ENCODE measurements at places on chromosomes 7 and 10. TPM values are rescaled to one million over a fixed set of nuclear protein-coding genes. Genes with fewer than 3 reads are reported as not detected.

The MKX gene
- total RNA-seq = 0.90 TPM

The FGF8 gene
- total RNA-seq = not detected

DNA sequence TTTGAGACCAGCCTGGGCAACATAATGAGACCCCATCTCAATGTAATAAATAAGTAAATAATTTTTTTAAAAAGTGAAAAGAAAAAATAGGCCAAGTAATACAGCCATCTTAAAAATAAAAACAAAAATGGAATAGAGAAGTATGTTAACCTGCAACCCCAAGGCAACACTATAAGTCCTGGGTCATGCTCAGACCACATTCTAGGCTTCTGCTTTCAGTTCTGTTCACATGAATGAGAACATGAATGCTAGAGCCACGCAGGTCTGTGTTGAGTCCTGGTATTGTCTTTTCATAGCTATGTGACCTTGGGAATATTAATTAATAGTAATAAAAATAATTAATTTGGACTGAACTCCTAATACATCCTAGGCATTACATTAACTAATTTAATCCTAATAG is 284.0 kb downstream of the AUTS2 start:
- no peak overlapping the region for H3K27ac ChIP-seq
- no peak for DNase-seq
- H3K4me3 ChIP-seq = no peak overlapping the region
- H3K36me3 ChIP-seq = no peaks in the 10 kb centered on the region
- H3K4me1 ChIP-seq = no peaks in the 10 kb centered on the region
- H3K27me3 ChIP-seq = no peaks in the 10 kb centered on the region

GRCh38 chr10:18043148-18044006 is 91.7 kb downstream of the SLC39A12 start:
- no peak for DNase-seq
- no peak overlapping the region for H3K27ac ChIP-seq
- no peak overlapping the region for H3K4me3 ChIP-seq
- no peaks in the 10 kb centered on the region for H3K27me3 ChIP-seq

DNA sequence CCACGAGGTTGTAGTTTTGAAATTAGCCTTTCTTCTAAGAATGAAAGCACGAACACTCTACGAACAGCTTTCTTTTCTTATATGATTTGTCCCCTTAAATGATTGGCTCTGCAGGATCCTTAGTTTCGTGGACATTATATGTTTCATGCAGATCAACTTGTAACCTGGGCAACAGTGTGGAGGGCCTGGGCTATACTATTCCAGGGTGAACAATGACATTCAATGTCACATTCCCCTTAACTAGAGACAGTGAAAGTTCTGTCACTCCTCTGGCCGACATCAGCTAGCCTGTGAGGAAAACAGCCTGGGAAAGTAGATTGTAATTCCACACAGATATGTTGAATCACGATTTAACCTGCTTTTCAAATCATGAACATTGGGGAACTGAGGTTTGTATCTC is 23.4 kb downstream of the TAS2R16 start:
- no peak for DNase-seq
- no peaks in the 10 kb centered on the region for H3K36me3 ChIP-seq
- H3K4me1 ChIP-seq = no peaks in the 10 kb centered on the region
- no peak overlapping the region for H3K27ac ChIP-seq

The WNT8B gene
- total RNA-seq = not detected

DNA sequence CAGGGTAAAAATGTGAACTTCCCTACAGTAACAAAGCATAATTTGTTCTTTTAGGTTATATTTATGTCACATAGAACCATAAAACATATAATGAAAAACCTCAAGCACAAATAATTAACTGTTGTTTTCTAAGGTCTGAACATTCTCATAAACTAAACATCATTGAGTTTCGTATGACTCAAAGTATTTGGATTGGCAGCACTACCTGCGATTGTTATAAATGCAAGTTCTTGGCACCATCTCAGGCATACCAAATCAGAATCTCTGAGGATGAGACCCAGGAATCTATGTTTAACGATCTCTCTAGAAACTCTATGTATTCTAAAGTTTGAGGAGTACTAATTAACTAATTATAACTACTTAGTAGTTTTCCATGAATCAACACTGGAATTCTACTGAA is 22.5 kb downstream of the ORC5 start:
- H3K27me3 ChIP-seq = no peaks in the 10 kb centered on the region
- H3K36me3 ChIP-seq = no peaks in the 10 kb centered on the region
- H3K4me1 ChIP-seq = no peaks in the 10 kb centered on the region
- DNase-seq = no peak
- H3K27ac ChIP-seq = no peak overlapping the region
- no peak overlapping the region for H3K4me3 ChIP-seq

DNA sequence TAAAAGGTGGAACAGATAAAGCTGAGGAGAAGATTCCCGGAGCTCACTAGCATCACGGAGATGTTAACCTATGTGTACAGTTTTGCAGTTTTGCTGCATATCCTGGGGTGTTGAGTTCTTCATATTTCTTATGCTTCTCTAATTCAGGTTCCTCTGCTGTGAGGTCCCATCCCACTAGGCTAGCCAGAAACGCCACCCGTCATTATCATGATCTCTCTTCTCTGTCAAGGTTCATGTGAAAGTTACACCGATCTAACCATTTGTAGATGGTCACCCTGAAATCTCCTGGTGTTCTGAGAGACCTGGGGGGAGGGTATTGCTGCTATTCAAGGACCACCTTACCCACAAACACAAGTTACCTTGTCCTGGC is 136.3 kb downstream of the CCDC71L start:
- no peaks in the 10 kb centered on the region for H3K4me1 ChIP-seq
- no peak overlapping the region for H3K27ac ChIP-seq
- DNase-seq = no peak
- H3K36me3 ChIP-seq = no peaks in the 10 kb centered on the region

The IDI2 gene
- not detected for total RNA-seq

DNA sequence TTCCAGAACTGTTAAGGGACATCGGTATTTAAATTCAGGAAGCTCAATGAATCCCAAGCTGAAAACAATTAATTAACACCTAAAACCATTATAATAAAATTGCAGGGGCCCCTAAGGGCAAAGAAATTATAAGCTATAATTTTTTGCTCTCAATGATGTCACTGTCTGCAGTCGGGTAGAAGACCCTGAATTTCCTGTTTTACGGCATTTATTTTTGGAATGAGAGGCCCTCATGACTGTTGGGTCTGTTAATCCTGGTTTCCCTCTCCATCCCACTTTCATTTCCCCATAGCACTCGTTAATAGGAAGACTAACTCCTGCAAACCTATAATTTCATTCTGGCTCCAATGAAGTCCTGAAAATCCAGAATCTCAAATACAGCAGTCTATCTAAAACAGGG is 25.8 kb upstream of the GPR37 start:
- H3K27ac ChIP-seq = no peak overlapping the region
- no peaks in the 10 kb centered on the region for H3K27me3 ChIP-seq
- no peaks in the 10 kb centered on the region for H3K36me3 ChIP-seq
- no peak overlapping the region for H3K4me3 ChIP-seq

- no peaks in the 10 kb centered on the region for H3K36me3 ChIP-seq
- no peak overlapping the region for H3K4me3 ChIP-seq
Measured at GRCh38 chr10:26274391-26274790, 57.8 kb downstream of the GAD2 start.

- peaks cover 3% of the 10 kb centered on the region for H3K4me1 ChIP-seq
- no peaks in the 10 kb centered on the region for H3K36me3 ChIP-seq
Measured at GRCh38 chr7:44277851-44278250, 47.5 kb downstream of the CAMK2B start.

GRCh38 chr10:43230101-43230908 is 36.6 kb downstream of the RASGEF1A start:
- H3K4me3 ChIP-seq = no peak overlapping the region
- no peaks in the 10 kb centered on the region for H3K36me3 ChIP-seq
- no peak overlapping the region for H3K27ac ChIP-seq

The LRIT1 gene
- total RNA-seq = not detected

DNA sequence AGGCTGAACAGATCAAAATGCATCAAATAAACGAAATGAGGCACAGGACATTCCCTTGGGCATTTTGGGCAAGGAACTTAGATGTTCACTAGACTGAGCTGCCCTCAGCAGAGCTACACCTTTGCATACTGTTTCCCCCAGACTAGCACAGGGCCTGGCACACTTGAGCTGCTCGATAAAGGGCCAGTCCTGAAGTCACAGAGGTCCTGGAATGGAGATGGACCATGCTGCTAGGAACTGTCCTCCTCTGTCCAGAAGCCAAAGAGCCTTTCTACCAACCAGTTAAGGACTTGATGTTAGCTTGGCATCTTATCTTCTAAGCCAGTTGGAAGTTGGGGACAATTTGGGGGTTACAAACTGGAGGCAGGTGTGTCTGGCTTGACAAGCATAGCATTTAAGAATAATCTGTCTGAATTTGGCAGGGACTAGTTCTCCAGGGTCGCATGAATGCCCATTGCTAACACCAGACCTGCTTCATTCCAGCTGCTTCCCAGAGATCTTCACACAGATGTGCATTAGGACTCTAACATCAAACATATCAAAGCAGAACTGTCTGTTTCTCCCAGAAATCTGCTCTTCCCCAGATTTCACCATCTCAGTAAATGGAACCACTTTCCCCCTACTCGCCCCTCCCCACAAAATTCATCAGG is 152.2 kb upstream of the PDE1C start:
- DNase-seq = no peak
- H3K4me3 ChIP-seq = no peak overlapping the region
- no peaks in the 10 kb centered on the region for H3K36me3 ChIP-seq
- no peaks in the 10 kb centered on the region for H3K27me3 ChIP-seq

- H3K27ac ChIP-seq = no peak overlapping the region
- H3K4me1 ChIP-seq = no peaks in the 10 kb centered on the region
- H3K36me3 ChIP-seq = no peaks in the 10 kb centered on the region
- DNase-seq = no peak
- no peak overlapping the region for H3K4me3 ChIP-seq
Measured at GRCh38 chr7:14637968-14638367, 264.6 kb downstream of the DGKB start.

GRCh38 chr10:126584836-126585235 is 85.7 kb downstream of the C10orf90 start:
- DNase-seq = no peak
- no peak overlapping the region for H3K27ac ChIP-seq
- H3K27me3 ChIP-seq = peaks cover 22% of the 10 kb centered on the region
- H3K4me1 ChIP-seq = no peaks in the 10 kb centered on the region
- H3K36me3 ChIP-seq = no peaks in the 10 kb centered on the region
